A172 (cell line): ENCODE measurements at places on chromosomes 5 and 9. TPM values are rescaled to one million over a fixed set of nuclear protein-coding genes. Genes with fewer than 3 reads are reported as not detected.

The CSF1R gene
- total RNA-seq: 0.84 and 0.96 TPM in 2 replicates

The SPATA31C1 gene
- not detected in 2 replicates for total RNA-seq

The NEUROG1 gene
- total RNA-seq: not detected in 2 replicates

DNA sequence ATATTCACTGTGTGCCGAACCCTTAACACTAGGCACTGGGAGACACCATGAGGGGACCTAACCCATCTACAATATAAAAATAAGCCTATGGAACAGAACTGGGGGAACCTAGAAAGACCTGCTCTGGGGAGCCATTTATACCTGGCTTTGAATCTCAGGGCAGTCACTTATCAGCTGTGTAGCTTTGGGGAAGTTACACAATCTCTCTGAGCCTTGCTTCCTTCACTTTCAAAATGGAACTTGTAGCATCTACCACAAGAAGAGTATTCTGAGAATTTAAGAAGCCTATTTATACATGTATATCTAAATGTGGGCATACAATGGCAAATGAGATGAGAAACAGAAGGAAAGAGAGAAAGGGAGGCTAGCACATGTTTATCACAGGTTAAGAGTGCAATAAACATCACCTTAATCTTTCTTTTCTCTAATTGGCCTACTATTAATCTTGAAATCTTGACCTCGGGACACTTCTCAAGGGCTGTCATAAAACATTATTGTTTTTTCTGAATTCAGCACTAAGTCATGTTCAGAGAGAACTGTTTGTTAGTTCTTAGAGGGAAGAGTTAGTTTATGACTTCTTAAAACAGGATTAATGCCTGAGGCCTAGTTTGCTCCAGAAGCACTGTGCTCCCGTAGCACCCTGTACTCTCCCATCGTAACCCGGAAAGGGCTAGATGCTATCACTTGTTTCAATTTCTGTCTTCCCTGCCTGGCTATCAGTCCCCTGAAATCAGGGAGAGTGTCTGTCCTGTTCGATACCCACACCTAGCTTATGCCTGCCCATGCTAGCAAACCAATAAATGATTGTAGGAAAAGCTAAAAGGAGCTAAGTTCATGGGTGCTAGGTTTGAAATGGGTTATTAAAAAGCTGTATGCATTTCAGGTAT lies 606.4 kb upstream of the CLINT1 start:
- DNase-seq: no peak

GRCh38 chr5:2797160-2797559 lies 45.7 kb upstream of the IRX2 start:
- no peak for DNase-seq

DNA sequence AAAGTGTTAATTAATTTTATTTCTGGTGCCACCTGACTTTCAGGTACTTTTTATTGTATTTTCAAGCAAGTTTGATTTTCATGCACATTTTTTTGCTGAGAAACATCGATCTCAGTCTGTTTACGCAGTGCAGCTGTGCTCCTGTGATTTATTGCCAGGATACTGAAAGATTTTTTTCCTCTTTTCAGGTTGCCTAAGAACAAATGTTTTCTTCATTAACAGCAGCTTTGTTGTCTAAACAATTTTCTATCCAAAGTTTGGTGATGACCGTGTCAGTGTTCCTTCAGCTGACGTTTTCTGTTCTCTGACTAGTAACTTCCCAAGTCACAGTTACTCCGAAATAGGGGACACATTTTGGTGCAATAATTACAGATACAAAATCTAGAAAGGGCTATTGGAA lies 78.1 kb downstream of the VCAN start:
- no peak for DNase-seq

DNA sequence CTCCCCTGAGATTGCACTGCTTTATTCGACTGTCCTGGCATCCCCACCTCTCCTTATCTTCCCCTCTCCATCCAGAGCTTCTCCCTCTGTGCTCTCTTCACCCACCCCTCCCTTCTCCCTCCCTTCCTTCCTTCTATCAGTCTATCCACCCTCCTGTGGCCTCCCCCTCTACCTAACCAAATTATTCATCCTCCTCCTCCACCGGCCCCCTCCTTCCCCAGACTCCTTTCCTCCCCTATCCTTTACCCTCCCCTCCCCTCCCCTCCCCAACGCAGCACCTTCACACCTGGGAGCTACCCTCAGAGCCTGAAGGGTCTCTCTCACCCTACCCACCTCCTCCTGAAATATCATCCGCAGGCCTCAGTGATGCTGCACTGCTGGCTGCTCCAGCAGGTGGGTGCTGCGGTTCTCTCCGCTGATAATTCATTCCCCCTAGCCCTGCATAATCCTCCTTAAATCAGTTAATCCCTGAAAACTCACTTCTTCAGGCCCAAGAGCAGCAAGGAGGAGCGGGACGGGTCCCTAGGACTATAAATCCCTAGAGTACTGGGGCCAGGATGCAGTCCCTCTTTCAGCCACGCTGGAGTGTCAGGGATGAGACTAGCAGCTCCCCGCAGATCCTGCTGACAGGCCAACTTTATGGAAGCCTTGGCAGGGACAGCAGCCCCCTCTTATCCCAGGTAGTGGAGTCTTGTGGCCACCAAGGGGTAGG lies 97.8 kb downstream of the PCDH1 start:
- no peak for DNase-seq

GRCh38 chr5:125510651-125511050 lies 764.2 kb upstream of the ZNF608 start:
- DNase-seq: no peak

GRCh38 chr9:34197756-34198711 lies 19.2 kb downstream of the UBAP1 start:
- peak; percentile 27 for DNase-seq

DNA sequence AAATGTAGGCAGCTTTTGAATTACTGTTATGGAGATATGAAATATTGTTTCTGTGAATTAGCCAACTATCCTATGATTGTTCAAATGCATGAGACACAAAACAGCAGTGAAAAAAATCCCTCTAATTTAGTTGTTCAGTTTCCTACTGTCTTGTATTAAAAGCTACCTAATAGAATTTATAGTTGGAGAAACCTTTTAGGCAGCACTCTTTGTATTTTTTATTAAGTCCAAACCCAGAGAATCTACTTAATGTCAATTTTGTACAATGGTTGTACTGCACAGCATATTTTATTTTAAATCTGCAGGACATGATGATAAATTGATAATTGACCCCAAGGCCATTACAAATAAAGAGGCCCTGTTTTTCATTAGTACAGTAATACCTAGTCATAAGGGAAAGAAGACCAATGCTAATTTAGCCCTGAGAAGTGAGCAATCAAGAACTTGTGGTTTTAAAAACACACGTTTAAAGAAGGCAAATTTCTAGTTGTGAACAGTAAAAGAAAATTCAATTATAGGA lies 607.5 kb downstream of the ISL1 start:
- DNase-seq: no peak

- DNase-seq: no peak
Measured at GRCh38 chr5:172280317-172280716, 3.2 kb downstream of the UBTD2 start.
